ENCODE measurements at places on chromosomes 3 and 15.

DNA sequence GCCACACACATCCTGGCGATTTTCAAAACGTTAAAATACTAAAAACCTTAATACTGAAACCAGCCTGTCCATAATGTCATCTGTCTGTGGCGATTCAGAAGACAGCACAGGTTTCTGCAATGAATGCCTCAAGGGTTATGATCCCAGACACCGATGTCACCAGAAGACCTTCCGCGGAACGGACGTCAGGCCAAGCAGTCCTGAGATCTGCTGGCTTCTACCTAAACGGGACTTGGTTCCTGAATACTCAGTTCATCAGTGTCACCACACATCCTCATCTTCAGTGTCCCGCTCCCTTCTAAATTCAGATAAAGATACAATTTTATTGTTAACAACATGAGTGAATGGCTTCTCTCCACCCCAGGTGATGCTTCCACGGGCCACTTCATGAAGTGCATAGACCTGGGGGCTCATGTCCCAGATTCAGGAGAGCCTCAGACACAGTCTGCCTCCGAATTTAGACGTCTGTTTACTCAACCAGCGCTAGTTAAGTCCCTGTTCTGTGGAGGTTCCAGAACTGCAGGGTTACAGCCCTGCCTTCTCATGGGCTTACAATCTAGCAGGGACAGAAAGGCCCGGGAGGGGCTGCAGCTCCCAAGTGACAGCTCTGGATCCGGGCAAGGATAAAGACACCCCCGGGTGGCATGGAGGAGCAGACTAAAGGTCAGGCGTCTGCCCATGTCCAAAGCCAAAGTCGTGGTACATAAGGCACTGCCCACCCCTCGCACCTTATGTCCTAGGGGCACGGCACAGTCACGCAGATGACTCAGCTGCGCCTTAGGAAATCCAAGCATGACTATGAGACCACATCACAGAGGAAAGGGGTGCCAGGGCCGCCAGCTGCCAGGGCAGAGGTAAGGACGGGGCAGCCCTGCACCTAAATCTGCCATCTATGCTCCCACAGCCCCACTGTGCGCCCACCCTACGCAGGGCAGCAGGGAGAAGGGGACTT is 75.9 kb downstream of the VGLL4 start:
- no peak for DNase-seq

- no peak for DNase-seq
These were observed 236.2 kb downstream of the IL5RA start for GRCh38 chr3:2873986-2874385.

GRCh38 chr3:142459929-142460328 is 12.1 kb upstream of the XRN1 start:
- DNase-seq = no peak

- peak; percentile 88 for DNase-seq
These were observed 24.9 kb downstream of the TMEM207 start for GRCh38 chr3:190424478-190425439.

- DNase-seq = peak; percentile 4
These were observed 197.4 kb downstream of the KLHL25 start for GRCh38 chr15:85597155-85597815.

- no peak for DNase-seq
These were observed 30.1 kb upstream of the MNS1 start for GRCh38 chr15:56495053-56495452.

DNA sequence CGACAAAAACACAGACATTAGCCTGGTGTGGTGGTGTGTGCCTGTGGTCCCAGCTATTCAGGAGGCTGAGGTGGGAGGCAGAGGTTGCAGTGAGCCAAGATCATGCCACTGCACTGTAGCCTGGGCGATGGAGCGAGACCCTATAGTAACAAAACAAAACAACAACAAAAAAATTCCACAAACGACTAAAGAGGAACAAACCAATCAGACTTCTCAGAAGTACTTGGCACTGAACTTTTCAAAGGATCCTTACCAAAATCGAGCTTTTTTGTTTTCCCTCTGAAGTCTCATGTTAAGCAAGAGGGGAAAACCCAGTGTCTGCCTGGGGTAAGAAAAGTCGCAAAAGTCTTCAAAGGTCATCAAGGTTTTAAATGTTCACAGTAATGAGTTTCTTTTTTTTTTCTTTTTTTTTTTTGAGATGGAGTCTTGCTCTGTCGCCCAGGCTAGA is 30.1 kb upstream of the TFRC start:
- no peak for DNase-seq

GRCh38 chr15:71005895-71006294 is 109.4 kb upstream of the THSD4 start:
- DNase-seq = no peak
